ELR (cell line): ENCODE measurements at places on chromosomes 1 and 21.

DNA sequence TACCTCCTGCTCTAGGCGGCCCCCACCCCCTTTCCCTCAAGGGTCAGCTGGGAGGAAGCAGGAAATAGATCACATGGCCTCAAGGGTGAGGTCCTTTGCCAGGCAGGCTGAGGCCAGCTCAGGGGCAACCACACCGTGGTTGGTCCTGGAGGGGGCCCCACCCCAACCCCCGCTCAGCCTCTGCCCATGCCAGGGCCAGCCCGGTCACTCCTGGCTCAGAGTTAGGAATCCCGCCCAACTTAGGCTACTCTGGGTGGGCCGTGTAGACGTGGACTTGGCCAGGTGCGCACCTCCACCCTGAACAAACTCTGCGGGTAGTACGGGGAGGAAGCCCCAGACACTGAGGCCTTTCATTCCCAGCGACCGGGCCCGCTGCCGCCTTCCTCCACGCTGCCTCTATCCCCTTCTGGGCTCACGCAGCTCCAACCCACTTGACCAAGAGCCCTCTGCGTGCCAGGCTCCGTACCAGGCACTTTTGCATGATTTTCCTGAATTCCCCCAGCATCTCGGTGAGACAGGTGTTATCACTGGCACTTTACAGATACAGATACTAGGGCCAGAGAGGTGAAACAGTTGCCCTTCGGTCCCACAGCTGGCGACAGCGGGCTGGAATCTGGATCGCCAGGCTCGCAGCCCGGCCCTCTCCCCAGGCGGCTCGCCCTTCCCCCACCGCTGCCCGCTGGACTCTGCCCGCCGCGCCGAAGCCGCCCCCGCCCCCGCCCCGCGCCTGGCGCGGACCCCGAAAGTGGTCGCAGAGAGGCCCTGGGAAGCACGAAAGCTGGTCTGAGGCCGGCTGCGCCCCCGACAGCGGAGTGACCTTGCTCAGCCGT is 769 bp downstream of the GALE start:
- DNase-seq: peak; percentile 93

DNA sequence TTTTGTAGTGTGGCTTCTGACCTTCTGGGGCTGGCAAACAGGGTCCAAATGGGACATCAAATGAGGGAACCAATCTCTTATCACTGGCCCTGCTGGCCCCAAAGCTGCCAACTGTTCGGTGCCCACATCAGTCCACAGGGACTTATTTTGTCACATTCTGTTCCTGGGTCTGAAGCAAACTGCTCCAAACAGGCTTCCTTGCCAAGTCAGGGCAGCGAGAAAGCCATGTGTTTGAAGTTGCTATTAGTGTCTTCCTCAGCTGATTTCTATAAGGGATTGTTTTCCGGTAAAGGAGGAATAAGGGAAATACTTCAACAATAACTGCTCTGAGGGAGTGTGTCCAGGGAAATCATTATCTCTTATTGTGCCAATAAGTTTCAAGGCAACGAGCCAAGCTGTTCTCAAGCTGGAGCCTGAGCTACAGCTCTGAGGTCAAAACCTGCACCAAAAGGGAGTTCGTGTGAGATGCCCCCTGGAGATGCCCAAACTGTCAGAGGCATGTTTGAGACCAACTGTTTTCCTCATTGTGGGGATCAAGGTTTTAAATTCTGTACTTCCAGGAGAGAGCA is 381.4 kb upstream of the PROX1 start:
- no peak for DNase-seq

- DNase-seq: no peak
These were observed 75.3 kb upstream of the RGS4 start for GRCh38 chr1:162993846-162994245.

DNA sequence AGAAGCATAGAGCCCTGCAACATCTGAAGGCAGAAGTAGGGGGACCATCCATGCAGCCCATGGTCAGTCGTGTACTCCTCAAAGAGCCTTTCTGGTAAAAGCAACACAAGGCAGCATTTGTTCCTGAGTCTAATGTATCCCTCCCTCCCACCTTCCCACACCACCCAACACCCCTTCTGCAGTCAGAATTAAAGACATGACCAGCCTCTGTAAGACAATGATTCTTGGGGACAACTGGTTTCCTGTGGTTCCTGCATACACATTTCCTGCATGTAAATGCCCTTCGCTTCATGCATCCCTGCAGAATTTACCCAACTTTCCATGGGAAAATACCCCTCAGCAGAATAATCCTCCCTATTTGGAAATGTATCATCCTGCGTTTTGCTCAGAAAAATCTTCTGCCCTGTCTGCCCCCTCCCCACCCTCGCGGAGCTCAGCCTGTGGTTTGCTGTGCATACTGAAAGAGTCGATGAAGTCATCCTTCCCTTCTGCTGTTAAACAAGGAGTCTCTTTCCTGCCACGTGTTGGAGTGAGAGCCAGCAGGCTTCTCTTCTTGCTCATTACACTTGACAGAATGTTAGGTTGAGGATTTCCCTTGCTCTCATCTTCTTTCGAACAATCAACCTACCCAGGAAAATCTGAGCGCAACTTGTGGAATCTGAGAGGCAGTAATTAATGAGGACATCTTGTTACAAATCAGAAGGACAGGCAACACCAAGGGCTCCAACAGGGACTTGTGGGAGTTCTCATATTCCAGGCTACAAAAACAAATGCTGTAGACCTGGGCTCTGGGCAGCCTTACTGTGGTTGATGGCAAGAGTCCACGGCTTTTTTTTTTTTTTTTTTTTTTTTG is 4.7 kb downstream of the TNN start:
- DNase-seq: peak; percentile 31

DNA sequence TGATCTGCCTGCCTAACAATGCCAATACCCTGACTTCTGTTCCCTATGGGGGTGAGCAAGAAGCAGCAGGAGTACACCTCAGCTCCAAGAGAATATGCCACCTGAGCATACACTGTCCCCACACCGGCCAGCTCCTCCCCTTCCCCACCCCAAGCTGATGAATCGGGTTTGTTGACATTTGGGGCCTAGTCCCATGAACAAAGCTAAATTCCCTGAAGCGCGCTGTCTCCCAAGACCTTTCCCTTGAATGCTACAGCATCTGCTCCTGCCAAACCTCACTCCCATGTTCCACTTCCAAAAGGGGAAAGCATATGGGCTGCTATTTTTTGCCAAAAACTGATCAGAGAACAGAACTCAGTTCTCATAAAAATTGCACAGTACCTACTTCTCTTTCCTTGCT is 220.4 kb upstream of the CAMK1G start:
- no peak for DNase-seq

DNA sequence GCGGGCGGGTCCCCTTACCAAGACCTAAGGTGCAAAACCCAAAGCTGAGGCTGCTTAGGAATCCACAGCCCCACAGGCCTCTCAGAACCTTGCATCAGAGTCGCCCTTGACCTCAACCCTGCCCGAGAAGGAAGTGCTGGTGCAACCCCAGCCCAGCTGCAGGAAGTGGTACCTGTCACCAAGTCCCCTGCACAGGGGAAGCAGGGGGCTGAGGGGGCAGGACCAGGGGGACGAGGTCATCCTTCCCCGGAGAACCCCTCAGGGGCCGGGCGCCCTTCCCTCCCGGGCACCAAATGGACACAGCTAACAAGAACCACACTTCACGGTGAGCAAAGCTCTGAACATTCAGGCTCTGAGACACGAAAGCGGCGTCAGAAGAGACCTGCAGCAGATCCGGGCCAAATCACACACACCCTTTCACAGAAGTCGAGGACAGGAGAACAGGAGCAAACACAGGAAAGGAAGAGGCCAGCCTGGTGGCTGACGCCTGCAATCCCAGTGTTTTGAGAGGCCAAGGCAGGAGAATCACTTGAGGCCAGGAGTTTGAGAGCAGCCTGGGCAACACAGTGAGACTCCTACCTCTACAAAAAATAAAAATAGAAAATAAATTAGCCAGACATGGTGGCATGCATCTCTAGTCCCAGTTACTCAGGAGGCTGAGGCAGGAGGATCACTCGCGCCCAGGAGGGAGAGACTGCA is 6.4 kb downstream of the ITGB2 start:
- DNase-seq: no peak

GRCh38 chr21:43361493-43362296 is 65.2 kb downstream of the SIK1 start:
- peak; percentile 54 for DNase-seq

DNA sequence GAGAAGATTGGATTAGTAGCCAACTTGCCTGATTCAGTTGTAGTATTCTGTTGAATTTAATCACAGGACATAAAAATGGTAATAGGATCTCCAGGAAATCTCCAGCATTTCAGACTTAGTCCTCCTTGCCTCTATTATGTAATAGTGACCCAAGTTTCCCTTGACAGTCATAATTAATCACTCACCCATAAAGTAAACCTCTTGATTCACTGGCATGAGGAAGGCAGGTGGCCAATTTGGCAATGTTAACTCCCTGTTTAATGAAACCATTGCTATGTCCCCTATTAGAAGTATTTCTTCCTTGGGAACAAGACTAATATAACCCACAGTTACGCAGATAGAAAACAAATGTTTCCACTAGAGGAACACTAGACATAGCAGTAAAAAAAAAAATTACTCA is 604.8 kb upstream of the CXADR start:
- DNase-seq: peak; percentile 1

DNA sequence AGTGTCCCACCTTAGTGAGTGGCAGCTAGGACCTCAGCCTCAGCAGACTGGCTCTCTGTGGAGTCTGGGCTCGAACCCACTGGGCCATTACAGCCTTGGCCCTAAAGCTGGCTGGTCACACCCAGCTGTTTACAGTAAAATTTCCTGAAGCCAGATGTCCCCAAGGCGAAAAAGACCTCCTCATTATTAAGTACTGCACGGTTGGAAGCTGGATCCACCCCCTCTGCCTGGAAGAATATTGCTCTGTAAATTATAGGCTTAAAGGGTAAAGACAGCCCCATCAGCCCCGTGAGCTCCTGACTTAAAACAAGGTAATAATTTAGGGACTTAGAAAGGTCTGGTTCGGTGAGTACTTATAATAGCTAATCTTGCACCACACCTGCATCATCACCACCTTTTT is 30.3 kb upstream of the TMEM51 start:
- no peak for DNase-seq

DNA sequence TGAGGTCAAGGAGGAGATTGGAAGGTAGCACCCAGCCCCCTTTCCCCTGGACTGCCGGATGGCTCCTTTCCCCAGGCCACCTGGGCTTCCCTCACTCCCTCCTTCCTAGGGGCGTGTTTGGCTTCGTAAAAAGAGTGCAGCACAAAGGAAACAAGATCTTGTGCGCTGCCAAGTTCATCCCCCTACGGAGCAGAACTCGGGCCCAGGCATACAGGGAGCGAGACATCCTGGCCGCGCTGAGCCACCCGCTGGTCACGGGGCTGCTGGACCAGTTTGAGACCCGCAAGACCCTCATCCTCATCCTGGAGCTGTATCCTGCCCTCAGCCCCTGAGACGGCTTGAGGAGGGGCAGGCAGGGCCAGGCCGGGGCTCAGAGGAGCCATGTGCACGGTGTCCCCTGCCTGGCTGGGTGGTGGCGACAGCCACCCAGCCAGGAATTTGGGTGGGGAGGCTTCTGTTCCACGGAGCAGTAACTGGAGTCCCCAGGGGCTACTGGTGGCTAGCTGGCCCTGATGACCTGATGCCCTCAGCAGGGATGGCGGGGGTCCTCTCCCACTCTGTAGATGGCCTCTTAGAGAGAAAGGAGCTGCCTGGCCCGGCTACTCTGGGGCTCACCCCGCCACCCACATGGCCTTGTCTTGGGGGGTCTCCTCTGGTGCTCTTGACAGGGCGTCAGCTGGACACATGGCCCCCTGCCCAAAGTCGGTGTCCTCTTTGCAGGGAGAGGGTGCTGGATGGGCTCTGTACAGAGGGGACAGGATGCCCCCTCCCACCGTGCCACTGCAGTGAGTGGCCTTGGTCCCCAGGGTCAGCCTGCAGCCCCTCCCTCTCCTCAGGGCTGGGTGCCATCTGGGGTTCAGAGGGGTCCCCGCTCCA is 39.5 kb downstream of the TRIM11 start:
- DNase-seq: no peak

- no peak for DNase-seq
These were observed 220.5 kb upstream of the MAP1LC3C start for GRCh38 chr1:242219298-242219901.

DNA sequence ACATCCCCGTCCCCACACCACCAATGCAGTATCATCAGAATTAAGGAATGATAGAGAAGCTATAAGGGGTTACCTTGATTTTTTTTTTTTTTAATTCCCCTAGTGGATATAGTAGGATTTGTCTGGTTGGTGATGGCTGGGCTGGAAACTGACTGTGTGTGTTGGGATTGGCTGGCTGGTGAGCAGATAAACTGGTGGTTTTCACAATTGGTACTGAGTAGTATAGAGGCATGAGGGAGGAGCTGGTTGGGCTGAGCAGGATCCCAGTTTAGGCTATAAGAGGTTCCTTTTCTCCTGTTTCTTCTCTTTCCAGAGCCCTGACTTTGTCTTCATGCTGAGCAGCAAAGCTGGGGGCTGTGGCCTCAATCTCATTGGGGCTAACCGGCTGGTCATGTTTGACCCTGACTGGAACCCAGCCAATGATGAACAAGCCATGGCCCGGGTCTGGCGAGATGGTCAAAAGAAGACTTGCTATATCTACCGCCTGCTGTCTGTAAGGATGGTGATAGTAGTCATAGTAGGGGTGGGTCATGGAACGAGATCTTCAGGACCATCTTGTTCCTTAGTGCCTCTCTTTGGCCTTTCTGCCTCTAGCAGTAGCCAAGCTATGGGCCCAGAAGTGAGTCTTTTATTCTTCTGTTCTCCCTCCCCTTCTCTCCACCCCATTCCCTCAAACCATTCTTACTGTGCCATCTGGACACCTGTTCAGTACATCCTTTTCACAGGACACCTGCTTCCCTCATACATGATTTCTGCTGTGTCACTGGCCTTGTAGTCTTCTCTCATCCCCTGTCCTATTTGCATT is 26.9 kb downstream of the RAD54L start:
- no peak for DNase-seq

DNA sequence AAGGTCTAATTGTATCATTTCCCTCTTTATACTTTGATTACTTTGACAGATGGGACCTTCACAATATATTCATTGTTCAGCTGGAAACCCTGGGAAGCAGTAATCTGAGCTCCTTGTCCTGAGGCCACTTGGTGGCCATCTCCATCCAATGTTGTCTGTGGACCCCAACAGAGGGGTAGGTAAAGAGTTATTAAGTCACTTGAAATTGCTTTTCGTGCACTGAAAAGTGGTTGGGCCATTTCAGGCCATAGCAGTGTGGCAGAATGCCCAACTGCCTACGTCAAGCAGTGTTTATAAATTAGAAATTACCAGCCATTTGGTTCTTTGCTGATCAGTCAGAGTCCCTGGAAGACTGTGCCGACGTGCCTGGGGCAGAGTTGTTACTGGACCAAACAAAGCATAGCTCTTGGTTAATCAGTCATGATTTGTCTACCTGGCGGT is 308.3 kb upstream of the USP25 start:
- no peak for DNase-seq

- no peak for DNase-seq
These were observed 45.0 kb upstream of the C1orf53 start for GRCh38 chr1:197857477-197857876.

- DNase-seq: no peak
These were observed 3.3 kb upstream of the KNCN start for GRCh38 chr1:46554597-46555381.

DNA sequence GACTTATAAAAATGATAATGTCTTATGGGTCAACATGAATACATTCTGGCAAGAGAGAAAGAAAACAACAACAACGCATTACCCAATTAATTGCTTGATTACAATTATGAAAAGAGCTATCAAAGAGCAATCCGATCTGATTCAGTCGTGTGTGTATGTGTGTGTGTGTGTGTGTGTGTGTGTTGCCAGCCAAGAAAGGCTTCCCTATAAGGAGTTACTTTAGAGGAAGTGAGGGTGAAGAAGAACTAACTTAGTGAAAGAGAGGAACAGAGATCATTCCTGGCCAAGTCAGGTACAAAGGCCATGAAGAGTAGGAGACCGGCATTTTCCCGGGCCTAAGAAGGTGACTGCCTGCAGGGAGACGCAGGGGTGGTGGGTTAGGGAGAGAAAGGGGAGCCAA is 9.4 kb downstream of the TMEM35B start:
- no peak for DNase-seq
